ENCODE measurements at places on chromosomes 12 and 14. TPM values are rescaled to one million over a fixed set of nuclear protein-coding genes. Genes with fewer than 3 reads are reported as not detected.

Gene GLT8D2
- polyA plus RNA-seq: 4.2 TPM

Gene SLC2A14
- polyA plus RNA-seq: 0.04 TPM

- H3K4me1 ChIP-seq: no peaks in the 10 kb centered on the region
- H3K36me3 ChIP-seq: no peaks in the 10 kb centered on the region
- H3K4me3 ChIP-seq: no peak overlapping the region
- H3K27me3 ChIP-seq: no peaks in the 10 kb centered on the region
Measured at GRCh38 chr14:57746563-57746962, 119.3 kb downstream of the SLC35F4 start.

GRCh38 chr12:30015631-30016337 is 232.0 kb upstream of the TMTC1 start:
- no peaks in the 10 kb centered on the region for H3K27me3 ChIP-seq
- no peak overlapping the region for H3K4me3 ChIP-seq
- no peaks in the 10 kb centered on the region for H3K36me3 ChIP-seq
- H3K4me1 ChIP-seq: no peaks in the 10 kb centered on the region
- no peak overlapping the region for H3K27ac ChIP-seq
- DNase-seq: no peak

- no peaks in the 10 kb centered on the region for H3K27me3 ChIP-seq
- no peak for DNase-seq
- no peak overlapping the region for H3K4me3 ChIP-seq
- no peaks in the 10 kb centered on the region for H3K36me3 ChIP-seq
- no peaks in the 10 kb centered on the region for H3K4me1 ChIP-seq
Measured at GRCh38 chr14:64673748-64674147, 30.5 kb upstream of the PLEKHG3 start.

Gene NYNRIN
- polyA plus RNA-seq: 6.5 TPM

Gene PTPRO
- 1.2 TPM for polyA plus RNA-seq
